HS-27A (cell line): ENCODE measurements at places on chromosomes 11 and 22.
A peak's percentile ranks its signal among the peaks of the same experiment; 100 is the strongest.

DNA sequence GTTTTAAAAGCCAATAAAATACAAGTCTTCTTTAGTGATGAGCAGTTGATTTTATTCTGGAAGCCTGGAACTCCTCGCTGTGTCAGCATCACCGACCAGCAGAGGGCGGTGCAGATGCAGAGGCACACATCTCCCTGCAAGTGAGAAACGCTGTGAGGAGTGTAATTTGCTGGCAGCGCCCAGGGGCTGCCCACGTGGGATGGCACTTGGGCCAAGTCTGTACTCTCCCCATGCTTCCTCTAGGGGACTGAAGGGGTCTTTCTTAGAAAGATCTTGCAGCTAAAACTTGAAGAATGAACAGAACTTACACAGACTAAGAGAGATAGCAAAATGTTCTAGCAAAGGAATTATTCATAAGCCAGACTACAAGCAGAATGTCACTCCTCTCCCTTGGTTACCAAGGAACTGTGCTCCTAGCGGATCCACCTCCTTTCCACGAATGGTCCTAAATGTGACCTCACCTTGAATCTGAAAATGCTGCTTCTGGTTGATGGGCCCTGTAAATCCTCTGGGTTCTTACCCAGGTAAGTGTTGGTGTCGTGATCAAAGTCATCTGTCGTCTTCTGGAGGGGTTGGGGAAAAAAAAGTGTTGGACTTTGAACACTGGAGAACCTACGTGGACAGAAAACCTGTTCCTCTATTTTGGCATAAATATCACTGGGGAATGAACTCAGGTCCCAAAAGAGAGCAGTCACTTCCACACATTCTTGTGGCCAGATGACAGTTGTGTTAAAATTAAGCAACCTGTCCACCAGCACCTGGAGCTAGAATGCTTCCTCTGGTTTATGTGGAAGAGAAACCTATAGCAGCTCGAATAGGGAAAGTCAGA, 31.8 kb downstream of the CNTF start:
- DNase-seq, result peak; percentile 64

- no peak for DNase-seq
Observed at GRCh38 chr11:117914991-117915618, 14.1 kb downstream of the TMPRSS13 start.

GRCh38 chr22:36279219-36279666, 26.3 kb downstream of the APOL1 start:
- no peak for DNase-seq

DNA sequence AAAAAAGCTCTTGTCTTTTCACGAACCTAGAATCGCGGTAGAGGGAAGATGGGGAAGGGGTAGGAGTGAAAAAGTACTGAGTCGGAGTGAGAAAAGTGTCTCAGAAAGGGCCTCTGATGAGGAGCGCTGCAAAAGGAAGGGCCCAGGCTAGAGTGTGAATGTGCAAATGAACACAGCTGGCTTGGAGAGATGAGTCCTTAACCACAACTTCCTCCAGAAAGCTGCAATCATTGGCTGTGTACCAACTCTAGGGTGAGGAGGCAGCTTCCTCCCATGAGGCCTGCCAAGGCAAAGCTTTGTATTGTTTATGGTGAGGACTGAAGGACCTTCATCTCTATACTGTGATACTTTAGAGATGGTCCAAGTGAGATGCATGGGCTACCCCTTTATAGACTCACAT, 566.9 kb upstream of the ANO5 start:
- DNase-seq, result no peak

GRCh38 chr11:31045335-31045734, 324.2 kb downstream of the DCDC1 start:
- no peak for DNase-seq

DNA sequence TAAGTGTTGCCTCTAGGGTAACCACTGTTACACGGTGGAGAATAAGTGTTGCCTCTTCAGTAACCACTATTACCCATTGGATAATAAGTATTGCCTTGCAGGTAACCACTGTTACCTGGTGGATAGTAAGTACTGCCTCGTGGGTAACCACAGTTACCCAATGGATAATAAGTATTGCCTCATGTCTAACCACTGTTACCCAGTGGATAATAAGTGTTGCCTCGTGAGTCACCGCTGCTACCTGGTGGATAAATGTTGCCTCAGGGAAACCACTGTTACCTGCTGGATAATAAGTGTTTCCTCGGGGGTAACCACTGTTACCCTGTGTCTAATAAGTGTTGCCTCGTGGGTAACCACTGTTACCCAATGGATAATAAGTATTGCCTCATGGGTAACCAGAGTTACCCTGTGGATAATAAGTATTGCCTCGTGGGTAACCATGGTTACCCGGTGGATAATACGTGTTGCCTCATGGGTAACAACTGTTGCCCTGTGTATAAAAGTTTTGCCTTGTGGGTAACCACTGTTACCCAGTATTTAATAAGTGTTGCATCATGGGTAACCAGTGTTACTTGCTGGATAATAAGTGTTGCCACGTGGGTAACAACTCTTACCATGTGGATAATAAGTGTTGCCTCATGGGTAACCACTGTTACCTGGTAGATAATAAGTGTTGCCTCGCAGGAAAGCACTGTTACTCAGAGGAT, 12.3 kb upstream of the NXPE4 start:
- no peak for DNase-seq

DNA sequence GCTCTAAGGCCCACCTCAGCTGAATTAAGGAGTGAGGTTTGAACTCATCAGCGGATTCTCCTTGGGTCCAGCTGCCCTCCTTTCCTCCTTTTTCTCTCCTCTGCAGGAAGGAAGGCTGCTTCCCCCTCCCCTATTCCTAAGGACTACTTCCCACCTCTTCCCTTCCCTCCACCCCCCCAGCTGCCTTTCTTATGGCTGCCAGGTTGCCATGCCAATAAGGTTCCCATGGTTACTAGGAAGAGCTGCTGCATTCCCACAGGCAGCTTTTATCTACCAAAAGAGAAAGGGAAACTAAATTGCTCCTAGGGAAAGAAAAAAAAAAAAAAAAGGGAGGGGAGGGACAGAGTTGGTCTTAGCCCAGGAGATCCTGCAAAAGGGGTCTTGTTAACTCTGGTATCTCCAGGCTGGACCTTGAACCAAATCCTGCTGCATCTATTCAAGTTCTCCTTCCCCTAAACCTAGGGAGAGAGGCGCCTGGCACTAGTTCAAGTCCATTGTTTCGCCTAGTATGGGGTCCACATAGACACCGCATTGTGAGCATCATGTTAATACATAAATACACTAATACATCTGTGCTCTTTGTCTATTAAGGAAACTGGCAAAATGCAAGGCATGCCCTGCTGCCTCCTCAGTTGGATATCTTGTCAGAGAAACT, 21.2 kb upstream of the FEZ1 start:
- DNase-seq, result no peak

DNA sequence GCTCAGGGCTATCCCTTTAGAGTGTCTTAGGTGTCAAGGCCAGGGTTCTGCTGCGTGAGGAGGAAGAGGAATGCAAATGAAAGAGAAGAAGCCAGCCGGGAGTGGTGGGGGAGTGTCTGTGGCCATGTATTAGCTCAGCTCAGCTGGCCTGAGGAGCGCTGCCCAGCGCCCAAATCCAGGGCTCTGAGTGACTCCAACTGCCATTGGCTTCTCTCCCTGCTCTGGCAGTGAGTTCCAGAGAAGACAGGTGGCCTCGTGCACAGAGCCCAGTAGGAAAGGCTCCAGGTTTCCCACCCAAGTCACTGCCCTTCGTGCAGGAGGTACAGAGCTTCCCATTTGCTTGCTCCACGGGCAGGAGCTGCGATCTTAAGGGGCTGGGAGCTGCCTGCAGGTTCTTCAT, 302.0 kb downstream of the KIRREL3 start:
- no peak for DNase-seq
